Upper lobe of left lung (tissue), 6 donors: ENCODE measurements at places on chromosomes 7 and 10. TPM values are rescaled to one million over a fixed set of nuclear protein-coding genes. Genes with fewer than 3 reads are reported as not detected.

The PHYHIPL gene
- 0.30 TPM for total RNA-seq

The AGAP4 gene
- total RNA-seq: 32.4 TPM

The HOXA10 gene
- total RNA-seq: 0.15 TPM

The AKR1B15 gene
- total RNA-seq: not detected

The PTEN gene
- 63.3 TPM for total RNA-seq

The PLXNA4 gene
- total RNA-seq: 1.8 TPM

The CCDC146 gene
- 9.3 TPM for total RNA-seq

The C10orf143 gene
- 6.0 TPM for total RNA-seq

The CFAP70 gene
- total RNA-seq: 1.2 TPM

The PTPN12 gene
- total RNA-seq: 211 TPM

The HTRA1 gene
- 51.1 TPM for total RNA-seq

DNA sequence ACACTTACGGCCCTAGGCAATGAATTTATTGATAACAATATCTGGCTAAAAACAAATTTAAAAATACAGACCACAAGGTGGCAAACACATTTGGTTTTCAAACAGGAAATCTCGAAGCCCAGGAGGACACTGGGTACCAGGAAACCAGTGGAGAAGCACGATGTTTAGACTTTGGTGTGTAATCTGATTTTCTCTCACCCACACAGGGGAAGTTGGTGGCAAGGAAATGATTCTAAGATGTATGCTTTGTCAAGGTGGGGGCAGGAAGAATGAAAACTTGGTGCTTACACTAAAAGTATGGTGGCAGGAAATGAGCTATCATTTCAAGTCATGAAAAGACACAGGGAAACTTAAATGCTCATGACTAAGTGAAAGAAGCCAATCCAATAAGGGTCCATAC, 113.2 kb upstream of the ANKRD1 start:
- no peak for DNase-seq

DNA sequence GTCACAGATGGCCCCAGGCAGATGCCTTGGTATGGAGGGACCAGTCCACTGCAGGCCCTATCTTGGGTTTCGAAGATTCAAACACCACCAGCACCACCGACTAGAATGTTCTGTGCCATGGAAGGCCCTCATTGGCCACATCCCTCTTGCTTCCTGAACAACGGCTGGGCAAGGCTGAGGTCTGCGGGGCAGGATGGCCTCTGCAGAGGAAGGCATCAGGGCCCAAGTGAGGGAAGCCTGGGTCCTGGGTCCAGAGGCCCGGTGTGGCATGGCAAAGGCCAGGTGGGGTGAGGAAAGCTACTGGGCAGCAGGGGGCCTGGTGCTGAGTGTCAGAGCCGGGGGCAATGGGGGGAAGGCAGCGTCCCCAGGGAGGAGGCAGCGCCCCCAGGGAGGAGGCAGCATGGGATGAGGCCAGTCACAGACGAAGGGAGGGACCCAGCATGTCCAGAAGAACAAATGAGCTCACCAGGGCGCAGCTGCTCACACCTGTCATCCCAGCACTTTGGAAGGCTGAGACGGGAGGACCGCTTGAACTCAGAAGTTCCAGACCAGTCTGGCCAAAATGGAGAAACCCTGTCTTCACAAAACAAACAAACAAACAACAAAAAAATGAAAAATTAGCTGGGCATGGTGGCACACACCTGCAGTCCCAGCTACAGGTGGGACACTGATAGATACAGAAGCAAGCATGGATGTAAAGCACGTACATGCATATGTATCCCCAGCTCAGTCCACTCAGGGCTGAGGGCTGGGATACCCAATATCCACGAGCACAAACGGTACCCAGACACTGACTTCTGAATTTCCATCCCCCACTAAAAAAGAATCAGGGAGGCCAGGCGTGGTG, 64.4 kb downstream of the PROSER2 start:
- peak; percentile 53 for DNase-seq

- DNase-seq: no peak
Observed at GRCh38 chr7:130865408-130866236, 131.6 kb upstream of the KLF14 start.

DNA sequence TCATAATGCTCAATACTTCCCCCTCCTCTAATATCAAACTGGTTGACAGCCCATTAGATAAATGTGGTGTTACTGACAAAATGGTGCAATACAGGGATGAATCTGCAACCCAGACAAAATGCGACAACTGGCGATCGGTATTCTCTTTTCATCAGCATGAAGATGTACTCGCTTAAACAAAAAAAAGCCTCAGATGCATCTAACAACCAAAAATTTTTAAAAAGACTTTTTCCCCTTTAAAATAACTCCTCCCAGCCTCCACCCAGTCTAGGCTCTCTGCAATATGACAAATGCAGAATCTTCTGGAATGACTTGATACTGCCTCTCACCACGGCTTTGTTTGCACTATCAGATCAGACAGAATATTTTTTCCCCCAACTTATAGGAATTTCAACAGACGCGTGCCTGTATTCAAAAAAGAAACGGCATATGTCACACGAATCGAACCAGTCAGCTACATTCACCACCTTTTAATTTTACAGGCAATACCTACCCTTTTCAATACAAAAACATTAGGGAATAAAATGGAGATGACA, 1.2 kb downstream of the YWHAG start:
- DNase-seq: no peak

DNA sequence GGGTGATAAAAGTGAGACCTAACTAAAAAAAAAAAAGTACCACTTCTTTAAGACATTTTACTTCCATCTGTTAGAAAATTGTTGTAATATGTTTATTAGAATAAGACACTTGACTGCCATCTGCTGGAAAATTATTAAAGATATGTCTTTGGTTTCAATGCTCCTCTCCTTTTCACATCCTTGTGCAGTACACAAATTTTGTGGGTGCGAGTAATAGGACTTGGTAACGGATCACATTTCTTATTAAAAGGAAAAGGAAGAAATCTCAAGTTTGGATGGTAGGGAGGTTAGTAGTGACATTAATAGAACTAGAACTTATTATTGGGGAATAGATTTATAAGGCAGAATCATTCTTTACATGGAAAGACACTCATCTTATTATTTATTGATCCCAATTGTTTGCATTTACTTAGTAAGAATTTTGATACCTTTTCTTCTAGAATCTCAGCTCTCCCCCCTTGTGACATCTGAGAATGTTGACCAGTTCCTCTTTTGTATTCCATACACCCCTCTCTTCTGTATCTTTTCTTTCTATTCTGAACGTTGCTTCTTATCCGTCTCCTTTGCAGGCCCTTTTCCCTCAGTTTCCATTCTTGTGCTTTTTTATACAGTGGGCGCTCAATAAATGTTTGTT, 43.0 kb upstream of the RPA3 start:
- no peak for DNase-seq

GRCh38 chr7:26993816-26994810, 101.7 kb downstream of the HOXA1 start:
- no peak for DNase-seq

DNA sequence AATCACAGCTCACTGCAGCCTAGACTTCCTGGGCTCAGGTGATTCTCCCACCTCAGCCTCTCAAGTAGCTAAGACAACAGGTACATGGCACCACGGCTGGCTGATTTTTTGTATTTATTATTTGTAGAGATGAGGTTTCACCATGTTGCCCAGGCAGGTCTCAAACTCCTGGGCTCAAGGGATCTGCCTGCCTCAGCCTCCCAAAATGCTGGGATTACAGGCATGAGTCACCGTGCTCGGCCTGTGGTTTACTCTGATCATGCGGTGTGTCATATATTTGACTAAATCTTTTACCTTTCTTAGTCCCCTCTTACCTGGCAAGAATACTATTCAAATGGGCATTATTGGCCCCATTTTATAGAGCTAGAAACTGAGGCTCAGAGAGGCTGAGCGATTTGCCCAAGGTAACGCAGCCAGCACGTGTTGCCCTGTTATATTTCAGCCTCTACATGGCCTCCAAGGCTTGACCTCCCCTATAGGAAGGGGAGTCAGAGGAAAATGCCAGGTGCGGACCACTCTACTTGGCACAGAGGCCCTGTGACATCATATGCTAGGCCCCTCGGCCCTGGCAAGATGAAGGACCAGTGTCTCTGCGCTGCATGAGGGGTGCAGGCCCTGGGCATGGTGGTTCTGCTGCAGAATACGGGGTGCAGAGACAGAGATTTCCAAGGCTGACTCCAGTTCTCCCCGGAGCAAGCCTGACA, 8.2 kb downstream of the ZCCHC24 start:
- DNase-seq: no peak

GRCh38 chr7:143223784-143224183, 1.9 kb downstream of the TAS2R40 start:
- DNase-seq: no peak

- DNase-seq: no peak
Observed at GRCh38 chr7:57342954-57343353, 107.0 kb upstream of the ZNF716 start.

DNA sequence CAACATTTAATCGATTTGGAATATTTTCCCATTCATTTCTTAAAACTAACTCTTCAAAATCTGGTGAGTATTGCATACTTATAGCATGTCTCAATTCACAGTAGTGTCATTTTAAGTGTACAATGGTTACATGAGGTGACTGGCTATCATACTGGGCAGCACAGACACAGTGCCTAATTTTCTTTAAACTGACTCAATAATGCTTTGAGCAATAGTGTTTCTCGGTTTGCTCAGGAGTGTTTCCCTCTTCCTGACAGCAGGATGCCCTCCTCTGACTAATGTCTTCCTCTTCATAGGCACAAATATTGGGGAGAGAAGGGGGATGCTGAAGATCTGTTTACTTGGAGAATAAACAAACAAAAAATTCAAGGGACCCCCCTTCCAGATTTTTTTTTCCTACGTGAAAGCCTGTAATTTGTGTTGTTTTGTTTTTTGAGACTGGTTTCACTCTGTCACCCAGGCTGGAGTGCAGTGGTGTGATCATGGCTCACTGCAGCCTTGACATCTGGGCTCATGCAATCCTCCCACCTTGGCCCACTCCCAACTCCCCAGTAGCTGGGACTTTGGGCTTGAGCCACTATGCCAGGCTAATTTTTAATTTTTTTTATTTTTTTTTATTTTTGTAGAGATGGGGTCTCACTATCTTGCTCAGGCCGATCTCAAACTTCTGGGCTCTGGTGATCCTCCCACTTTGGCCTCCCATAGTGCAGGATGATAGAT, 2.2 kb downstream of the MRC1 start:
- no peak for DNase-seq

DNA sequence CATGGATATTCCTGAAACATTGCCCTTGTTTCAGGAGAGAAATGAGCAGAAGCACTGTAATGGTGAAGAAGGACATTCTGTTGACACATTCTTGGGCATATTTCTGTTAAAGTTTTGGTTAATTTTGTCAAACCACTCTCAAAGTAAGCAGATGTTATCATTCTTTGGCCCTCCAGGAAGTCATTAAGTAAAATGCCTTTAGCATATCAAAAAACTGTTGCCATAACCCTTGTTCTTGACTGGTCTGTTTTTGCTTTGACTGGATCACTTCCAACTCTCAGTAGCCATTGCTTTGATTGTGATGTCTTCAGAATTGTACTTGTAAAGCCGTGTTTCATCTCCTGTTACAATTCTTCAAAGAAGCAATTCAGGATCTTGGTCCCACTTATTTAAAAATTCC, 404.3 kb upstream of the LRRTM3 start:
- no peak for DNase-seq

- no peak for DNase-seq
Observed at GRCh38 chr10:72814099-72814790, 79.3 kb upstream of the OIT3 start.

GRCh38 chr7:129616530-129616929, 5.0 kb downstream of the NRF1 start:
- DNase-seq: no peak

GRCh38 chr10:103932271-103932670, 14.3 kb upstream of the STN1 start:
- no peak for DNase-seq
